Epithelial cell of proximal tubule (primary cell): ENCODE measurements at places on chromosomes 3 and 15. TPM values are rescaled to one million over a fixed set of nuclear protein-coding genes. Genes with fewer than 3 reads are reported as not detected.

DNA sequence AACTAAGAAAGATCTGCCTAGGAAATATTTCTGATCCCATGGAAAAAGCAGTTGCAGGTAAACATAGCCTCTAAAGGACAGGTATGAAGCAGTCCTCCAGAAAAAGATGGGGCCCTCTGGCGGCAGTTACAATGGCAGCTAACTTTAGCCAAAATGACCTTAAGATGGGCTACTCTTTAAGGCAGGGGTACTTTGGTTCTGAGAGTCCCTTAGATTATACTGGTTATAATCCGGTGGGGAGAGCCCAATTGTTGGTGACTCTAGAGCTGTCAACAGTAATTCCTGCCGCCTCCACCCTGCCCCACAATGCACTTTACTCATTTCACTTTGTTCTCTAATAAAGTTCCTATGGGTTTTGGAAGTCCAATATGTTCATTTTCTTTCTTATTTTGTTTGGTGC, 412.8 kb upstream of the WNT5A start:
- no peak for DNase-seq

- no peak for DNase-seq
Measured at GRCh38 chr15:65020419-65020818, 9.0 kb downstream of the MTFMT start.

DNA sequence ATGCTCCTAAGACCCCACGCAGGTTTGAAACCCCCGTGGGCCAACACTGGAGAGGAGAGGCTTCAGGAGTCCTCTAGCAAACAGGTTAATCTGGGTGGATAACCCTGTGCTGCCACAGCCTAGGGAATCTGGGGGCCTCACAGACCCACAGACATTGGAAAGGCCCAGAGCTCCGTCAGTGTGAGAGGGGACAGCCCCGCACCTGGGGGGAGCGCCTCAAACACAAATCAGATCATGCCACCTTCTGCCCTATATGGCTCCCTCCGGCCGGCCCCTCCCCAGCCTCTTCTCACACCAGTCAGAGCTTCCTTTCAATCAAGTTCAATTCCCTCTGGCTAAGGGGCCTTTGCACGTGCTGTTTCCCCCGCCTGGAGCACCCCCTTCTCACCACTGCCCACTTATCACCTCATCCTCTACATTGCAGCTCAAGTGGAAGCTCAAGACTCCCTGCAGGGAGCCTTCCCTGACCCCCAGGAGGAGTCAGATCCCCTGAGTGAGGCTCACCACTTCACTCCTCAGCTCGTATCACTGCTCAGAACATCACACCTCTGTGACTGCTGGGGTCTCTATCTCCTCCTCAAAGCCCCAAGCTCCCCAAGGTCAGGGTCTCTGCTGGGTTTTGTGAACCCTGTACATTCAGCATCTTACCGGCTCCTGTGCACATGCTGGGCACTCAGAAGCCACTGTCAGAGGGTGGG, 24.1 kb downstream of the FBLN2 start:
- DNase-seq = no peak

DNA sequence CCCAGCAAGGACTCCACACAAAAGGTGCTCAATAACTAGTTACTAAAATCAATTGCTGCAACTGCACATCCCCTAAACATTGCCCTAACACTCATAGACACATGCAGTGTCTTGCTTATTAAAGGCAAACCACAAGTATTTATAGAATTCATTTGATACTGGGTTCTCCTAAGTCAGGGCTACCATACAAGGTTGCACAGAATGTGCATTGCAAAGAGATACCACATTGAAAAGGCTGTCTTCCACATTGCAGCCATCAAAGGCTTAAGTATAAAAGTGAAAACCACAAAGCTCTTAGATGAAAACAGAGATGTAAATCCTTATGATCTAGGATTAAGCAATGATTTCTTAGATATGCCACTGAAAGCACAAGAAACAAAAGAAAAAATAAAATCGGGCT, 33.6 kb upstream of the TOPAZ1 start:
- no peak for DNase-seq

DNA sequence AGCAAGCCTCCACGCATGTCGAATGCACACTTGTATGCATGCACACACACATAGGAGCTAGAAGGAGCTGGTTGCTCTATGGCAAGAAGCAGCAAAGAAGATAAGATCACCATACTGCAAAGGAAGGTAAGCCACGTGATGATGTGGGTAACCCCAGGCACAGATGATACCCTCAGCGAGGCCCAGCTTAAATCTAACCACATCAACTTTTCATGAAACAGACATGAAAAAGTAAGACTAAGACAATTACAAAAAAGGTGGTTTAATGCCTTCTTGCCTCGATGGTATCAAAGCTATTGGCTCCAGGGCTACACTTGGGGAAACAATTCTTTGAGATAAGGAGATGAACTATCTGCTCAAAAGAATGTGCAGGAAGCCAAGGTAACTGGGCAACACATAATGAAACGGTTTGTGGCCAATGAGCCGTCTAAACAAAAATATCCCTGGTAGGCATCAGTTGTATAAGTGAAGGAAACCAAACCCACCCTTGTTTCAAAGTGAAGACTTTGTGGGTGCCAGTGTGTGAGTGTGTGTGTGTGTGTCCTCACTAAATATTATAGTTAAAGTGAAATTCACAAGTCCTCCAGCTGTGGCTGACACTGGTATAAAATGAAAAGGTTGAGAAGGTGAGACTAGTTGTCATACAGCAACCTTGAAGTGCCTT, 365.7 kb upstream of the ICE2 start:
- no peak for DNase-seq

DNA sequence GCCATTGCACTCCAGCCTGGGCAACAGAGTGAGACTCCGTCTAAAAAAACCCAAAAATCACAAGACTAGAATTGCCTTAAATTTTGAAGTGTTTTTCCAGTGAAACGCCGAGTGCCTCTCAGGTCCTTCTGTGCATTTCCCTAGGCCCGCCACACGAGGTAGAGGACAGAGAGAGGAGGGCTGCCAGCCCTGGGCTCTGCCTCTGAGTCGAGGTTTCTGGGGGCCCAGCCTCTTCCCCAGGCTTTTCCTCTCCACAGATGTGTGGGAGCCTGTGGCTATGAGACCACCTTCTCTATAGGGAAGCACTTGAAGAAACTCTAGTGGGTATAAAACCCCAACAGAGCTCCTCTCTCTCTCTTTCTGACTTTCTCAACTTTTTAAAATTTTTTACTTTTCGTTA, 10.9 kb upstream of the EHD4 start:
- no peak for DNase-seq

GRCh38 chr3:82044930-82045705, 283.7 kb upstream of the GBE1 start:
- no peak for DNase-seq

DNA sequence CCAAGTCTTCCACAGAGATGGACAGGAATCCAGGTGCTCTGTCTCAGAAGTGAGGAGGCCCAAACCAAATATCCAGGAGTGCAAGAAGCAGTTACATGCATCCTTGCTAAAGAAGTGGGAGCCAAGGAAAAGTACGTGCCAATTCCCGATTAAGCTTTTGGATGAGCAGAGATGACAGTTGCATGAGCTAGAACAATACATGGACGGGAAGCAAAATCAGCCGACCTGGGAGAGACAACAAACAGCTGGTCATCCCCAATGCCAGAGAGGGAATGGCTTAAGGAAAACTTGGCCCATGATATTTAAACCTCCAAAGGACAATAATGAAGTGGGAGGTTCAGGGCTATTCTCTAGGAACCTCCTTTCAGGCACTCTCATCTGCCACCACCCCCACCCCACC, 86.0 kb upstream of the ABHD17C start:
- DNase-seq = no peak

- no peak for DNase-seq
Measured at GRCh38 chr15:77409259-77410156, 10.4 kb downstream of the PEAK1 start.

- no peak for DNase-seq
Measured at GRCh38 chr15:42365921-42366550, 6.7 kb downstream of the CAPN3 start.

DNA sequence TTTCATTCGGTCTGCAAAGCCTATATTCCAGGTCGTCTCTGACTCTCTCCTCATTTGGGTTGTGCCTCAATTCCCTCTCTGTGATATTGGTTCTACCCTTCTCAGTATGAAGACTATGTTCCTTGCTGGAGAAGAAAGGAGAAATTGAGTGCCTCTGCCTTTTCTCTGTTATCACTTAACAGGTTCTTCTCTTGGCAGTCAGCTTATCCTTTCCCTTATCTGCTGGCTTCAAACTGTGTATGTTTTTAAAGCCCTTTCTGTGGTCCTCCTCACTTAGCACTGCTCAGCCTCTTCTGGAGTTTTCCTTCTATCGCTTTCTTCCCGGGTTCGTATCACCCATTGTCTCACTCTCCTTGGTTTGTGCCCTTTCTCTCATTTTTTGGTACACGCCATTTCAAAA, 65.3 kb upstream of the FSTL1 start:
- DNase-seq = no peak

GRCh38 chr15:69015591-69015990, 1.1 kb downstream of the NOX5 start:
- DNase-seq = no peak

DNA sequence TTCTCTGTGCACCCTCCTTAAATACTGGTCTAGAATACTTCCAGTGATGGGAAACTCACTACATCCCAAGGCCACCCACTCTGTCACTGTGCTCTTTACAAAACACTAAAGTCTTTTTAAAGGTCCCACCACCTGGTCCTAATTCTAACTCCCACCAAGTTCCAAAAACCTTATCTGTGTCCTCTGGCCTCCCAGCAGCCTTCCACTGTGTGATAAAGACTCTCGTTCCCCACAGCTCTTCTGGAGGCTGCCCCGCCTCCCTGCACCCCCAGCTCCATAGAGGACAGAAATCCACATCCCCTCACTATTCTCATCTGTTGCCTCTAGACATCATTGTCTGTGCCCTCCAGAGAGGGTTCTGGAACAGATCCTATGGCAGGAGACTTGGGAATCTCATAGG, 276.4 kb downstream of the FAM43A start:
- no peak for DNase-seq

GRCh38 chr15:74032046-74032445, 37.5 kb downstream of the PML start:
- no peak for DNase-seq

DNA sequence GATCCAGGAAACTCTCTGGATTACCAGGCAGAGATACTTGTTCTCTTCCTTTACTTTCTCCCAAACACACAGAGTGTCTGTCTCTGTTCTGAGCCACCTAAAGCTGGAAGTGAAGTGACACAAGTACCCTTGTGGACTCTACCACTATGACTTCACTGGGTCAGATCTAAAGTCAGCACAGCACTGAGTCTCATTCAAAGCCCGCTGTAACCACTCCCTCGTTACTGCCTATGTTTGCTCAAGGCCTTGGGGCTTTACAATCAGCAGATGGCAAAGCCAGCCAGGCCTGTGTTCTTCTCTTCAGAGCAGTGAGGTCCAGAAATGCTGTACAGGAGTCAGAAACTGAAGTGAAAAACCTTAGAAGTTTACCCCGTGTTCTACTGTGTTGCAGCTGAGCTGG, 588.3 kb upstream of the SEMA6D start:
- DNase-seq = no peak

The NECTIN3 gene
- 30.1 and 33.7 TPM in 2 replicates for total RNA-seq

The NANOGP8 gene
- total RNA-seq = not detected in 2 replicates

The PRTG gene
- total RNA-seq = 4.4 and 10.1 TPM in 2 replicates

The DAPK2 gene
- total RNA-seq = 0.07 and 7.3 TPM in 2 replicates

The MRPS11 gene
- total RNA-seq = 32.3 and 48.6 TPM in 2 replicates

The CNTN3 gene
- 0.46 and 2.9 TPM in 2 replicates for total RNA-seq

The C2CD4B gene
- 0.07 and 0.12 TPM in 2 replicates for total RNA-seq

The TMCO5A gene
- not detected in 2 replicates for total RNA-seq

The ESYT3 gene
- 0.87 and 2.2 TPM in 2 replicates for total RNA-seq

The CAV3 gene
- total RNA-seq = not detected in 2 replicates
